ENCODE measurements at places on chromosomes 2 and 18. TPM values are rescaled to one million over a fixed set of nuclear protein-coding genes. Genes with fewer than 3 reads are reported as not detected.

DNA sequence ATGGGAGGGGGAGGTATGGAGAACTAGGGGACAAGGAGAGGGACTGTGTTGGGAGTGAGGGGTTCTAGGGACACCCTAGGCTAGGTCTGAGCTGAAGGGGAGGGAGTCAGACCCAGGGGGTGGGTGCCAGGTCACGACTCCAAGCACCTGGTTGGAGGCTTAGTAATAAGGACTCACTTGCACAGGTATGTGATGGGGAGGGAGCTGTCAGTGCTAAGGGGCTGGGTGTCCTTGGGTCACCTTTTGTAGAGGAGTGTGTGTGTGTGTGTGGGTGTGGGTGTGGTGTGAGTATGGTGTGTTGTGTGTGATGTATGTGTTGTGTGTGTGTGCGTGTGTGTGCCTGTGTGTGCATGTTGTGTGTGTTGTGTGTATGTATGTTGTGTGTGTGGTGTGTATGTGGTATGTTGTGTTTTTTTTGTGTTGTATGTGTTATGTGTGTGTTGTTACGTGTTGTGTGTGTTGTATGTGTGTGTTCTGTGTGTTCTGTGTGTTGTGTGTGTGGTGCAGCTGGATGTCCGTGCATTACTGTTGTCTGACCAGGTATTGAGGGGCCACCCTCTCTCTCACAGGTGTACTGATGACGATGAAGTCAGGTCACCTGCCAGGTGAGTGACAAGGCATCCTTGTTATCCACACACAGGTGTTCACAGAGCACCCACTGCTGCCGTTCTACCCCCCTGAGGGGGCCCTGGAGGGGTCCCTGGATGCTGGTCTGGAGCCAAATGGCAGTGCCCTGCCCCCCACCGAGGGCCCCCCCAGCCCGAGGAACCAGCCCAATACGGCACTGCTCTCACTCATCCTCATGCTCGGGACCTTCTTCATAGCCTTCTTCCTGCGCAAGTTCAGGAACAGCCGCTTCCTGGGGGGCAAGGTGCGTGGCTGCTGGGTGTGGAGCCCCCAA lies 9.8 kb downstream of the SLC4A3 start:
- H3K27me3 ChIP-seq: no peaks in the 10 kb centered on the region
- H3K4me1 ChIP-seq: peaks cover 5% of the 10 kb centered on the region
- no peak overlapping the region for H3K4me3 ChIP-seq
- no peaks in the 10 kb centered on the region for H3K36me3 ChIP-seq
- no peak overlapping the region for H3K27ac ChIP-seq

- H3K27ac ChIP-seq: no peak overlapping the region
- no peaks in the 10 kb centered on the region for H3K27me3 ChIP-seq
- H3K4me1 ChIP-seq: no peaks in the 10 kb centered on the region
- H3K4me3 ChIP-seq: no peak overlapping the region
Observed at GRCh38 chr2:224669449-224669848, 46.7 kb downstream of the CCDC195 start.

GRCh38 chr2:9767656-9768281 lies 75.5 kb upstream of the TAF1B start:
- H3K36me3 ChIP-seq: no peaks in the 10 kb centered on the region
- no peak for DNase-seq
- H3K4me3 ChIP-seq: no peak overlapping the region
- H3K27me3 ChIP-seq: peaks cover 18% of the 10 kb centered on the region

- H3K36me3 ChIP-seq: no peaks in the 10 kb centered on the region
- H3K27me3 ChIP-seq: peaks cover 7% of the 10 kb centered on the region
- H3K27ac ChIP-seq: no peak overlapping the region
Observed at GRCh38 chr2:152283392-152283791, 51.6 kb upstream of the FMNL2 start.

GRCh38 chr18:3055186-3055728 lies 42.3 kb upstream of the LPIN2 start:
- no peak overlapping the region for H3K27ac ChIP-seq
- H3K4me1 ChIP-seq: peaks cover 59% of the 10 kb centered on the region
- H3K36me3 ChIP-seq: peaks cover 13% of the 10 kb centered on the region
- no peaks in the 10 kb centered on the region for H3K27me3 ChIP-seq

DNA sequence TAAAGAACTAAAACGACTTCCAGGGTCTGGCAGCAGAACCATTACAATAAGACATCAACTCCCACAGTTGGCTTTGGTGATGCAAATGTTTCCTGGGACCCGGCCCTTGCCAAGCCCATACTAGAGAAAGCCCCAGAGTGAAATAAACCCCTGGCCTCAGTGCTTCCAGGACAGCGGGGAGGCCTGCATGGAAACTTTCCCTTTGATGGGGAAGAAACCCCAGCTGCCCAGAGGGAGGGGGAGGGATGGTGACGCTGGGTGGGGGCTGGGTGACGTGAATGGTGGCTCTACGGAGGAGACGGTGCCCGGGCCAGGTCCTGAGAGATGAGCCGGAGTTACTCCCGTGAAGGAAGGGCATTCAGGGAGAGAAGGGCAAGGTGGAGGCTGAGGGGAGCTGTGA lies 27.5 kb downstream of the INHBB start:
- H3K27ac ChIP-seq: no peak overlapping the region
- no peaks in the 10 kb centered on the region for H3K4me1 ChIP-seq
- no peaks in the 10 kb centered on the region for H3K27me3 ChIP-seq
- H3K4me3 ChIP-seq: no peak overlapping the region
- no peak for DNase-seq
- no peaks in the 10 kb centered on the region for H3K36me3 ChIP-seq

GRCh38 chr2:214676421-214677089 lies 132.9 kb downstream of the BARD1 start:
- no peak for DNase-seq
- peaks cover 10% of the 10 kb centered on the region for H3K4me1 ChIP-seq
- H3K27me3 ChIP-seq: no peaks in the 10 kb centered on the region
- no peak overlapping the region for H3K4me3 ChIP-seq
- no peak overlapping the region for H3K27ac ChIP-seq
- no peaks in the 10 kb centered on the region for H3K36me3 ChIP-seq

- no peaks in the 10 kb centered on the region for H3K27me3 ChIP-seq
- H3K4me3 ChIP-seq: no peak overlapping the region
- H3K27ac ChIP-seq: no peak overlapping the region
- H3K4me1 ChIP-seq: peaks cover 5% of the 10 kb centered on the region
- DNase-seq: no peak
Observed at GRCh38 chr2:202344178-202344577, 31.9 kb upstream of the BMPR2 start.

- H3K4me3 ChIP-seq: no peak overlapping the region
- peaks cover 16% of the 10 kb centered on the region for H3K27me3 ChIP-seq
- H3K27ac ChIP-seq: no peak overlapping the region
- DNase-seq: no peak
Observed at GRCh38 chr2:146985753-146986152, 859.1 kb upstream of the ACVR2A start.

DNA sequence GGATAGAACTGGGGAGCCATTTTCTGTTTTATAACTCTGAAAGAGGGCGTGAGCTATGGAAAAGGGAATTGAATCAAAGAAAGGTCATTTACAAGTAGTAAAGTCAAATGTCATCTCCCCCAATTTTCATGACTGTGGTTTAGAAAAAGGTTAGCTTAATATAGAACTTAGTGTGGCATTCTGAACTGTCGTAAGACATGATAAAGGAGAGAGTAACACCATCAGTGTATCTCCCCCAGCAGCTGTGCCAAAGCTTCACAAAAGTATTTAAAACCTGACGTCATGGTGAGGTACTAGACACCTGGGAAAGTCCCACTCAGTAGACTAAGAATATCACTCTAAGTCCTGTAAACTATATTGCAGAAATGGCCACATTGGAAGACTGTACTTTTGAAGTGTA lies 5.8 kb upstream of the IKZF2 start:
- peaks cover 19% of the 10 kb centered on the region for H3K4me1 ChIP-seq
- H3K36me3 ChIP-seq: no peaks in the 10 kb centered on the region
- no peak for DNase-seq
- no peak overlapping the region for H3K27ac ChIP-seq

GRCh38 chr2:157438863-157439823 lies 4.7 kb downstream of the CYTIP start:
- peak overlapping the region; percentile 93 for H3K4me3 ChIP-seq
- peak overlapping the region; percentile 98 for H3K27ac ChIP-seq
- no peaks in the 10 kb centered on the region for H3K27me3 ChIP-seq
- peaks cover 95% of the 10 kb centered on the region for H3K36me3 ChIP-seq

DNA sequence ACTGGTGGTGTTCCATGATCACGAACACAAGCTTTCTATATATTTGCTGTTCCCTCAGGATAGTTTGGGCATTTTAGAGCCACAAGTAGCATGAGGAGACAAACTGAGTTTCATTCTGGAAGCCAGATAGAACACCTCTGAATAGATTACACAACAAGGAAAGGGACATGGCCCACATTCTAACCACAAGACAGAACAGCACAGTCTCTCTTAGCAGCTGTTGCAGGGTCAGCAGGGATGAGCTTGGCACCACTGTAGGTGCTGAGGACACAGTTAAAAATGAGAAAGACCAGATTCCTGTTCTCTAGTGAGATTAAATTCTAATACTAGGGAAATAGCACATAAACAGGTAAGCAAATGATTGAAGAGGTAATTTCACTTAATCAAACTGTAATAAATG lies 235.3 kb downstream of the ZNF407 start:
- no peak for DNase-seq
- H3K4me3 ChIP-seq: no peak overlapping the region
- H3K4me1 ChIP-seq: peaks cover 25% of the 10 kb centered on the region
- H3K27me3 ChIP-seq: no peaks in the 10 kb centered on the region
- H3K27ac ChIP-seq: no peak overlapping the region
- H3K36me3 ChIP-seq: peaks cover under 1% of the 10 kb centered on the region

DNA sequence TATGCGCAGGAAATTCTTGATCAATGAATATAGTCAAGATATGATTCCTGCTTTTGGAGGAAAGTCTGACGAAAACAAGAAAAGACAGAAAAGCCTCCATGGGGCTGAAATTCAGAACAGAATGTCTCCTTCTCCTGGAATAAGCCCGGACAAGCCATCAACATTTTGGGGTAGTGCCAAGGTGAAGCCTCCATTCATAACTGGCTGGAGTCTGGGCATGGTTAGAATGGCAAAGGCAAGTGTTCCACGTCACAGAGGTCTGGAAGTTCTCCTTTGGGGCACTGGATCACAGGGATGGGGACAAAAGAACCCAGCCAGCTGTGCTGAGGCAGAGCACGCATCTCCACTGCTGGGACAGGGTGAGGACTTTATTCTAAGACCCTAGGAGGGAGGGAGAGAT lies 505.7 kb downstream of the CMPK2 start:
- no peak for DNase-seq
- no peaks in the 10 kb centered on the region for H3K4me1 ChIP-seq
- no peaks in the 10 kb centered on the region for H3K27me3 ChIP-seq

- no peak for DNase-seq
- H3K4me1 ChIP-seq: peaks cover 75% of the 10 kb centered on the region
- H3K4me3 ChIP-seq: peak overlapping the region; percentile 50
- H3K36me3 ChIP-seq: peaks cover 33% of the 10 kb centered on the region
Observed at GRCh38 chr2:73993376-73993775, 8.7 kb downstream of the TET3 start.

- H3K4me3 ChIP-seq: no peak overlapping the region
- H3K27me3 ChIP-seq: no peaks in the 10 kb centered on the region
- peaks cover 4% of the 10 kb centered on the region for H3K4me1 ChIP-seq
- H3K27ac ChIP-seq: no peak overlapping the region
- H3K36me3 ChIP-seq: peaks cover 3% of the 10 kb centered on the region
- DNase-seq: no peak
Observed at GRCh38 chr2:27690052-27690451, 26.4 kb downstream of the SLC4A1AP start.

GRCh38 chr2:37615804-37616676 lies 55.4 kb downstream of the CDC42EP3 start:
- peak overlapping the region; percentile 41 for H3K4me3 ChIP-seq
- peaks cover 48% of the 10 kb centered on the region for H3K4me1 ChIP-seq
- no peaks in the 10 kb centered on the region for H3K36me3 ChIP-seq
- peak overlapping the region; percentile 66 for H3K27ac ChIP-seq
- peak; percentile 44 for DNase-seq
- H3K27me3 ChIP-seq: no peaks in the 10 kb centered on the region

- peaks cover 2% of the 10 kb centered on the region for H3K36me3 ChIP-seq
- no peak overlapping the region for H3K27ac ChIP-seq
- peaks cover 14% of the 10 kb centered on the region for H3K4me1 ChIP-seq
Observed at GRCh38 chr18:23852236-23853045, 162.1 kb upstream of the TTC39C start.

GRCh38 chr2:6957910-6958615 lies 40.9 kb downstream of the RNF144A start:
- no peak for DNase-seq
- no peaks in the 10 kb centered on the region for H3K27me3 ChIP-seq
- H3K4me1 ChIP-seq: peaks cover 35% of the 10 kb centered on the region
- peaks cover 12% of the 10 kb centered on the region for H3K36me3 ChIP-seq
- H3K27ac ChIP-seq: no peak overlapping the region

- H3K27me3 ChIP-seq: peaks cover 15% of the 10 kb centered on the region
- no peak overlapping the region for H3K4me3 ChIP-seq
- H3K27ac ChIP-seq: no peak overlapping the region
- DNase-seq: no peak
- no peaks in the 10 kb centered on the region for H3K36me3 ChIP-seq
Observed at GRCh38 chr2:221370857-221371211, 201.3 kb downstream of the EPHA4 start.

DNA sequence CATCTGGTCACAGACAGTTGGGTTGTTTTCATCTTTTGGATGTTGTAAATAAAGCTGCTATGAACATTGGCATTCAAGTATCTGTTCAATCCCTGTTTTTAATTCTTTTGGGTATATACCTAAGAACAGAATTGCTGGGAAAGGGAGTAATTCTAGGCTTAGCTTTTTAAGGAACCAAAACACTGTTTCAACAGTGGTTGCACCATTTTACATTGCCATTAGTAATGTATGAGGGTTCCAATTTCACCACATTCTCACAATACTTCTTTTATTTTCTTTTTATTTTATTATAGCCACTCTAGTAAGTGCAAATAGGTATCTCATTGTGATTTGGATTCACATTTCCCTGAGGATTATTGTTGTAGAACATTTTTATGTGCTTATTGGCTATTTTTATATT lies 108.9 kb upstream of the GLS start:
- no peak overlapping the region for H3K27ac ChIP-seq
- DNase-seq: no peak
- peaks cover 12% of the 10 kb centered on the region for H3K4me1 ChIP-seq
- H3K27me3 ChIP-seq: peaks cover 9% of the 10 kb centered on the region
- H3K4me3 ChIP-seq: no peak overlapping the region

CFC1 gene
- not detected for total RNA-seq

RTN4 gene
- total RNA-seq: 78.8 TPM

ARMC9 gene
- 1.4 TPM for total RNA-seq

PAX3 gene
- not detected for total RNA-seq

EN1 gene
- not detected for total RNA-seq

CFAP53 gene
- 1.6 TPM for total RNA-seq

NGEF gene
- total RNA-seq: 2.3 TPM

TUBA3E gene
- not detected for total RNA-seq

TMEM150A gene
- 3.5 TPM for total RNA-seq

DCDC2C gene
- not detected for total RNA-seq

C18orf54 gene
- 10.8 TPM for total RNA-seq

TTN gene
- 6.6 TPM for total RNA-seq

EMX1 gene
- total RNA-seq: 0.44 TPM
